ENCODE measurements at places on chromosomes 16 and 17.

- no peak for ATAC-seq
Observed at GRCh38 chr17:14333506-14333905, 32.6 kb downstream of the HS3ST3B1 start.

- ATAC-seq = no peak
Observed at GRCh38 chr17:68581863-68582645, 19.1 kb downstream of the FAM20A start.

GRCh38 chr17:17760350-17760749 is 76.4 kb downstream of the SREBF1 start:
- no peak for ATAC-seq

- ATAC-seq = no peak
Observed at GRCh38 chr16:56645838-56646237, 5.8 kb upstream of the MT1B start.

GRCh38 chr17:35889241-35889640 is 9.1 kb upstream of the CCL5 start:
- ATAC-seq = peak; percentile 58

- no peak for ATAC-seq
Observed at GRCh38 chr17:8703001-8703400, 41.6 kb downstream of the CCDC42 start.

DNA sequence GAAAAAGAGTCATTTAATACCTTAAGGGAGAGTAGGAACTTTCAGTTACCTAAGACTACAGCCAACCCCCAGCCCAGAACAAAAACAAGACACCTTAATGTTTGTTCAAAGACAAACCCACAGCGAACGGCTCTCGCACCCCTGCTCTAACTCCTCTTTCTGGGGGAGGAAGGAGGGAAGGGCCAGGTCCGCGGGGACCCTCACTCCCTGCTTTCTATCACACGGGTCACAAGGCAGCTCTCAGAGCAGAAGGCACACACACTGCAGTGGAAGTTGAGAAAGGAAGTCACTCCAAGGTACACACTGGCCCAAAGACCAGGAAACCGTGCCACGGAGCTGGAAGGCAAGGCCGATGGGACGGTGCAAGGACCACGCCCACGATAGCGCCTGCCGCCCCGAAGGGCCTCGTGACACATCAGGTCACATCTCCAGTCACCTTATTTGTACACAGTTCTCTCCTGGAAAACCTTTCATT is 10.0 kb downstream of the LITAFD start:
- ATAC-seq = peak; percentile 35

- ATAC-seq = no peak
Observed at GRCh38 chr17:1095090-1095852, 84.5 kb downstream of the ABR start.

DNA sequence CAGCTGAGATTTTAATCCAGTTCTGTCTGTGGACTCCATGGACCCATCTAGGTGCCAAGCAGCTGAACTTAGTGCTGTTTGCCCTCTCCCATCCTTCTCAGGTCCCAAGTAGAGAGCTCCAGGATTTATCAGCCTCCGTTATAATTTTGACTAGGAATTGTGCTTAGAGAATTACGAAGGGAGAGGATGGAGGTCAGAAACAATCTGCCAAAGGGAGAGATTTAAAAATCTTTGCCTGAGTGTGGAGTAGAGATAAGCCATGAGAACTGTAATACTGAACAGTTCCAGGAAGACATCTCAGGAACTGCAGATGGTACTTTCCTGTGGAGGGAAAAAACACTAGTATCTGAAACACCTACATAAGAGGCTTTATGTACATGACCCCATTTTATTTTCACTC is 27.0 kb downstream of the CEP95 start:
- no peak for ATAC-seq

- ATAC-seq = peak; percentile 13
Observed at GRCh38 chr17:59365383-59365981, 34.0 kb downstream of the YPEL2 start.

DNA sequence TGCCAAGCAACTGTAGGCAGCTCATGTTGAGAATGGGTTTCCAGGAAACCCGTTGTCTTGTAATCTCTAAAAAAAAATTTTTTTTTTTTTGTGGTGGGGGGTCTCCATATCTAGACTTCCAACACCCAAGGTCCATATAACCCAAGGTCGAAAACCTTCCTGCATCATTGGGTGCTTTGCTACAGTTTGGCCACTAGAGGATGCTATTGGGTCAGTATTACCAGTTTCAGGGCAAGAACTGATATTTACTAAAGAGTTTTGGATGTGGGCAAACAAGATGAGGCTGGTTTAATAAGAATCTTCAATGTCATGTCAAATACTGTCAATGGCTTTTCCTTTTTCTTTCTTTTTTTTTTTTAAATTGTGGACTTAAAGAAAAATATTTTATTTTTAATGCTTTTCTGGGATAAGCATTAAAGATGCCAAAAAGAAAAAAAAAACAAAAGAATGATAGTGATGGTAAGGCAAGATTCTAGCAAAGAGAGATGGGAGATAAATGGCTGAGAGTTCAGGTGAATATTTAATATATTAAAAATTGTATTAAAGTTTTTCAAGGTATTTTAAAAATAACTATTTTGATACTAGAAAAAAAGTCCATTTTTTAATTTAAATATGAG is 62.2 kb downstream of the DHRS7C start:
- ATAC-seq = no peak

- ATAC-seq = no peak
Observed at GRCh38 chr17:81808778-81809555, 5.0 kb downstream of the GCGR start.

GRCh38 chr16:88905563-88905962 is 39.1 kb upstream of the PABPN1L start:
- ATAC-seq = no peak

GRCh38 chr17:44279666-44280391 is 11.9 kb upstream of the SLC4A1 start:
- ATAC-seq = peak; percentile 55

DNA sequence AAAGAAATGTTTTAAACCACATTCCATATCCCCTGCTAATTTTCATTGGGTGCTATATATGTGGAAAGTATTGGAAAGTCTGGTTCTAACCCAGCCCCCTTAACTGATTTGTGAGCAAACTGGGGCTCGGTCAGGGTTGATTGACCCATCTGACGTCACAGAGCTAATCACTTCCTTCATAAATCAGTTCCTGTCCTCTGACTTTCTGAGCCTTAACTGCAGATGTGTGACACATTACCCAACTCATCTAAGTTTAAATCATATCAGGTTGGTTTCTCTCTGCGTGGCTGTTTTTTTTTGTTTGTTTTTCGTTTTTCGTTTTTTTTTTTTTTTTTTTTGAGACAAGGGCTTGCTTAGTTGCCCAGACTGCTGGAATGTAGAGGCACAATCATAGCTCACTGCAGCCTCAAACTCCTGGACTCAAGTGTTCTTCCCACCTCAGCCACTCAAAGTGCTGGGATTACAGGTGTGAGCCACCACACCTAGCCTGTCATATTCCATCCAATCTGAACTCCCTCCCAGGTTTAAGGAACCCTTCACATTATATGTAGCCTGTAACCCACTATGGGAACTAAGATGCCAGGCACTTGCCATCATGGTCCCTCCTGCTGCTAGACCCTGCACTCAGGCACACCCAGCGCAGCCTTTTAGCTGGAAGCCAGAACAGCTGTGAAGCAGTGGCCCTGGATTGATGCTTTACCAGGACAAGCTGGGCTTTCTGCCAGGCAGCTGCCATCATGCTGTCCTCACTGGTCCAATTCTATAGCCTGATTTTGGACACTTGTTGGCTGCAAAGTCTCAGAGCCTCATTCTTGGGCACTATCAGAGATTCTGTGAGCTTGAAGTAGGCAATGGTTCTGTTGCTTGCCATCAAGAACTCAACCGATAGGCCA is 6.9 kb upstream of the BPTF start:
- no peak for ATAC-seq

GRCh38 chr17:7557775-7558543 is 591 bp upstream of the TNFSF13 start:
- ATAC-seq = no peak

GRCh38 chr16:24822542-24822941 is 23.2 kb upstream of the SLC5A11 start:
- no peak for ATAC-seq

DNA sequence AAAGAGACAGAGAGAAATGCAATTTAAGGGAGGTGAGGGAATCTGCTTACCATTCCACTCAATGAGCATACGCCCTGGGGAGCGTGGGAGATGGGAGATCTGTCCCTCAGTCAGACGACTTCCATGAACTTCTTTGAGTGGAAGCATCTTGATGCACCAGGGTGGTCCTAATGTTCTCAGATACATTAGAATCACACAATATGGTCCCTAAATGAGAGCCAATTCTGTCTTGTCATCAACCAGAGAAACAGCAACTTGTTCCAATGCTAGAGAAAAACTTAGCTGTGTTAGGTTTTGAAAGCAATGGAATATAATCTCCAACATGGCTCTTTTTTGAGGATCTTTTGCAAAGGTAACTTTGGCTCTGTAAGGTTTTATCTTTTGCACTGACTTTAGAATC is 44.1 kb downstream of the GPR139 start:
- ATAC-seq = no peak

- ATAC-seq = no peak
Observed at GRCh38 chr16:73275448-73275847, 227.5 kb upstream of the ZFHX3 start.

- no peak for ATAC-seq
Observed at GRCh38 chr16:50229149-50229726, 37.1 kb upstream of the ADCY7 start.

GRCh38 chr17:9226130-9226793 is 205.0 kb downstream of the NTN1 start:
- ATAC-seq = no peak

DNA sequence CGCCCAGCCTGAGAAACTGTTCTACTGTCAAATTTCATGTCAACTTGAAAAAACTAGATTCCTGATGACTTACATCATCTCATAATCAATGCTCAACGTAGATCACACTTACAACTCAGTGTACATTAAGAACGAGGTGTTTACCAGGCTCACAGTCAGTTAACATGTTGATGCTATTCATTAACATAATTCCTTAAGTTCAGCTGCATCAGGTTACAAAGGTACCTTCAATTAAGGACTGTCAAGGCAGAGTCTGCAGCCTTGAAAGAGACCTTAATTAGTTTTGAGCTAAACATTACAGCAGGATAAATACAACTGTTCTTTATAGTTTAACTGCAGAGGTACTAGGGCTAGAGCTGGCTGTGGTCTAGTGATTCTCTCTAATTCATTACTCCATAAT is 1.9 kb downstream of the GNA13 start:
- ATAC-seq = no peak

DNA sequence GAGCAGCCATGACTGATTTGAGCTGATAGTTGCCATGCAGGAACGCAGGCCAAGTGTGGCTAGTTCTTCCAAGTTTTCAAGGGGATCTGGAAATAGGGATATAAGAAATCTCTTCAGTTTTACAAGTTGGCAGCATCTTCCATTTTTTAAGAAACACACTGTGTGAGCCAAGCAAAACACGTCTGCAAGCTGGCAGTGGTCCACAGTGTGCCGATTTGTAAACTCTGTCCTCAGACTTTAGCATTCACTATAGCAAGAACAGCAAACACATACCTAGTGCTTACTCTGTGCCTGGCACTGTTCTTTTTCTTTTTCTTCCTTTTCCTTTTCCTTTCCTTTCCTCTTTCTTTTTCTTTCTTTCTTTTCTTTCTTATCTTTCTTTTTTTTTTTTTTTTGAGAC is 2.9 kb downstream of the ORAI3 start:
- ATAC-seq = no peak

GRCh38 chr16:85419503-85420408 is 193.4 kb upstream of the GSE1 start:
- no peak for ATAC-seq

- no peak for ATAC-seq
Observed at GRCh38 chr17:33980193-33980592, 274.9 kb upstream of the CCL2 start.

- ATAC-seq = no peak
Observed at GRCh38 chr16:14356064-14356463, 274.0 kb downstream of the PARN start.

GRCh38 chr17:77802333-77802615 is 156.2 kb upstream of the TNRC6C start:
- no peak for ATAC-seq

- no peak for ATAC-seq
Observed at GRCh38 chr17:29071303-29071702, 28.4 kb downstream of the PIPOX start.

- ATAC-seq = no peak
Observed at GRCh38 chr17:75352079-75352569, 53.4 kb downstream of the GRB2 start.

Measured in activated CD4-positive, CD25-positive, alpha-beta regulatory T cell treated with anti-CD3 and anti-CD28 coated beads, Interleukin-2, amount 50 U/mL, for 24 hours (primary cell).